NCI-H187 treated with DMSO at 0.1 percent for 48 hours (cell line): ENCODE measurements at places on chromosomes 7 and 10.

DNA sequence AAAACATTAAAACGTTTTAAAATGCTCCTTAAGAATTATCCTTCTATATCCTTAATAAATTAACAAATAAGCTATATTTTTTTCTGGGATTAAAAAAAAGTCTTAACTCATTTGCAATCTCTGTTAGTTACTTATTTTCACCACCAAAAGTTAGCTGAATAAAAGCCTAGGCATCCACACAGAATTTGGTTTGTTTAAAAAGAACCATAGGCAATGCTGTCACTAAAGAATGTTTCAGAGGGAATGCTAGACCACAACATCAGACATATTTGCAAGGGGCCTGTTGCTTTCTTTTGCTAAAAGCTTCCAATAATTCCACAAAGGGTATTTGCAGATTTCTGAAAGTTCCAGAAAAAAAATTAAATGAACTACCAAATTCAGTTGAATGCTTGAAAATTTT lies 244.2 kb downstream of the POU6F2 start:
- DNase-seq: no peak

DNA sequence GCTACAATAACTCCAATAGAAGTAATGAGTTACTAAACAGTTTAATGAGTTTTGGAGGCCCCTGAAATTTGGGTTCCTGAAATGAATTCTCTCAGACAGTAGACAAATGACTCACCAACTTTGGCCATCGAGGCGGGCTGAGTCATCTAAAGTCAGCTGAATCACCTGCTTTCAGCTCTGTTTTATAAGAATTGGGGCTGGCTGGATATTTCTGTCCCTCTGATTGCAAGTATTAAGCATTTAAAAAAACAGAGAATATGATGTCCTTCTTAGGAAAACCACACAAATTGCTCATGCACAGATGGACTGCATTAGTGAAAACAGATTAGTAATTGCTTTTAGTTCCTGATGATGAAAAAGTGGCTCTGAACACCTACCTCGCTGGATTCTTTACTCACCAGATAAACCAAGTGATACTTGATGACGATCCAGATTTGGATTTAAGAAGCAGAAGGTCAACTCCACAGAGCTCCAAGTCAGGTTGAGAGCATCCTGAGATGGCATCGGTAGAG lies 59.1 kb downstream of the ZNF365 start:
- DNase-seq: no peak

- DNase-seq: peak; percentile 77
Measured at GRCh38 chr7:128005117-128005516, 26.1 kb downstream of the LRRC4 start.

GRCh38 chr7:38335128-38335491 lies 61.7 kb upstream of the TARP start:
- DNase-seq: no peak

DNA sequence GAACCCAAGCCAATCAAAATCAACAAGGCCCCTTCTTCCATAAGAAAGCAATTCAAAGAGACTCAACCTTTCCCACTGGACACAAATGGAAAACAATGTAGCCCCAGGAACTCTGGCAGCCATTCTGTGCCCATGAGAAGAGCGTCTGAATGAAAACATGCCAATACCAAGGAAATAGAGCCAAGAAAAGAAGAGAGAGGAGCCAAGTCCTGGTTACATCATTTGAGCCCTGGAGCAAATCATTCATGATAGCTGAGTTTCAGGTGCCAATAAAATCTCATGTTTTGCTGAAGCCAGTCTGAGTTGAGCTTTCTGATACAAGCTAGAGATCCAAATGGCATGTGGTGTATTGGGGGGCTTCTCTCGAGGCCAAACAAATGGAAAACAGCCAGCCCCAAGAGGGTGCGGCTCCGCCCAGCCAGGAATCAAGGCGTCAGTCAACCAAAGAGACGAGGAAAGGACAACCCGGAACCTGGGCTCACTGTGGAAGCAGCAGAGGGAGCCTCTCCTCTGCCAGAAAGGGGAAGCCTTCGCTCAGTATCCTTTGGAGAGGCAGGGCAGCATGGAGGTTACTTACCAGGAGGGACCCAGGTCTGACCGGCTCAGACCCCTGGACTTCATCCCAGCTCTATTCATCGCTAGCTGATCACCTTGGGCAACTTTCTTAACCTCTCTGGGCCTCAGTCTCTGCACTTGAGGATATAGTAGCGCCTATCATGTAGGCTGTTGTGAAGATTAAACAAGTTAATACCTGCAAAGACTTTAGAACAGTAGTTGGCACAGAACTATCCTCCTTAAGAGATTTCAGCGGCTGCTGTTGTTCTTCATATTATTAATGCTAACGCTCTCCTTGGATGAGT lies 61.8 kb downstream of the OAT start:
- no peak for DNase-seq

GRCh38 chr10:103820101-103821062 lies 35.0 kb downstream of the SH3PXD2A start:
- DNase-seq: no peak

- DNase-seq: no peak
Measured at GRCh38 chr10:30705625-30706149, 76.1 kb upstream of the LYZL2 start.

GRCh38 chr7:33720870-33721269 lies 184.5 kb upstream of the BMPER start:
- no peak for DNase-seq

GRCh38 chr10:96719200-96719599 lies 1.1 kb downstream of the PIK3AP1 start:
- no peak for DNase-seq

GRCh38 chr10:112304267-112304859 lies 21.2 kb downstream of the TECTB start:
- no peak for DNase-seq

DNA sequence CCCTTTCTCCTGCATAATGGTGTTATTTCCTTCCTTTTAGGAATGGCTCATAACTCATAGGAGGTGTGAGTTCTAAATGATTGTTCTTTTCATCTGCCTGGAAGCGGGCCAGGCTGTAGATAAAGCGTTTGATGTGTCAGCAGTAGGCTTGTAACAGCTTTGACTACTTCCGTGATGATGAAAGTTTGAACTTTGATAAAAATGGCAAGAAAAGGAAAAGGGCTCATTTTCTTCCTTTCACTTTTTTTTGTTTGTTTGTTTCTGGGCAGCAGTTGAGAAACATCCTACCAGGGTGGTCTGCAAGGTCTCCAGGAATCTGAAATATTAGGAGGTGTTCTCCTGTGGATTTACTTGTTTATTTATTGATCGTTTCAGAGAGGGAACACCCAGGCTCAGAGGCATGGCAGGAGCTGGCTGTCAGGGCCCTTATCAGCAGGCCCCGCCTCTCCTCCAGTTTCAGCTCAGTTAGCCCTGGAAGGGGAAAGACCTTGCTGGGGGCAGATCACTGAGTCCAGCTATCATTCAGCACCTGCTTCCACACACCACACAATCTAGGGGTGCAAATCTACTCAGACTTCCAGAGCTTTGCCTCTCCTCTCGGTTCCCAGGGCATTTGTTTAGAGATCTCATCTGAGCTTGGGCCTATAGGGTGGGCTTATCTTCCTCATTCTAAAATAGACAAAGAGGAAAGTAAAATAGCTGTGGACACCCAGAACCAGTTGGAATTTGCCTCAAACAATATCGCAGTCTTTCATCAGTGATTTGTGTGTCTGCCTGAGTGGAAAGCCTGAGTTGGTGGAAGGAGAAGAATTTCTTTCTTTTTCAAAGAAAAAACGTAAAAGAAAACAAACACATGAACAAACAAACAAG lies 130.9 kb downstream of the BMPER start:
- no peak for DNase-seq

DNA sequence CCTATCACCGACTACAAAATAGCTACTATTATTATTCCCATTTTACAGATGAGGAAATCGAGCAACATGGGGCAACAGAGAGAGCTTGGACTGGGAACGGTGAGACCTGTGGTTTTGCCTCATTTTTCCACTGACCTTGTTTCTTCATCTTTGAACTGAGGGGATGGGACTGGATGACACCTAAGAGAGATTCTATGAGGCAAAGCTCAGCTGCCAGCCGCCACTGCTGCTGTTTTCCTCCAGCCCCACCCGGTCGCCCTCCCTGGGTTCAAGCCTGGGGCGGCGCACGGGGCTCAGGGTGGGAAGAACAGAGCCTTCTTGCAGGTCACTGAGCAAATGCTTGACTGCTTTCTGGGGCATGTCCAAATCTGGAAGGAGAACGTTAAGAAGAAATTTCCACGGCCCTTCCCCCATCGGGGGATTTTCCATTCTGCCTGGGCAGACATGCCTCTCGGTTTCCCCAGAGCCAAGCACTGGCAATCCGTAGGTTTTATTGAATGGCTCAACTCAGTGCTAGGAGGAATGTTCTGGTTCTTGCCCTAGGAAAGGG lies 12.3 kb downstream of the DDIT4 start:
- no peak for DNase-seq

GRCh38 chr10:17659365-17659764 lies 15.4 kb downstream of the STAM start:
- no peak for DNase-seq

DNA sequence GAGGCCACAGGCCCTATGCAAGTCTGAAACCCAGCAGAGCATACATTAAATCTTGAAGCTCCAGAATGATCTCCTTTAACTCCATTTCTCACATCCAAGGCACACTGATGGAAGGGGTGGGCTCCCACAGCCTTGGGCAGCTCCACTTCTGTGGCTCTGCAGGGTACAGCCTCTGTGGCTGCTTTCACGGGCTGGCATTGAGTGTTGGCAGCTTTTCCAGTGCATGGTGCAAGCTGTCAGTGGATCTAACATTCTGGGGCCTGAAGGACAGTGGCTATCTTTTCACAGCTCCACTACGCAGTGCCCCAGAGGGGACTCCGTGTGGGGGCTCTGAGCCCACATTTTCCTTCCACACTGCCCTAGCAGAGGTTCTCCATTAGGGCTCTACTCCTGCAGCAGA lies 265.7 kb upstream of the MAGI2 start:
- no peak for DNase-seq

GRCh38 chr7:106737202-106737562 lies 76.2 kb upstream of the CCDC71L start:
- DNase-seq: no peak

- DNase-seq: no peak
Measured at GRCh38 chr10:113933894-113934532, 79.6 kb downstream of the NHLRC2 start.
